ENCODE measurements at places on chromosomes 11 and 22. TPM values are rescaled to one million over a fixed set of nuclear protein-coding genes. Genes with fewer than 3 reads are reported as not detected.
A peak's percentile ranks its signal among the peaks of the same experiment; 100 is the strongest.

GRCh38 chr22:19889951-19890350 lies 35.3 kb upstream of the GNB1L start:
- H3K36me3 ChIP-seq, result no peaks in the 10 kb centered on the region
- H3K27ac ChIP-seq, result no peak overlapping the region

- no peak overlapping the region for H3K27ac ChIP-seq
- no peaks in the 10 kb centered on the region for H3K4me1 ChIP-seq
- H3K27me3 ChIP-seq, result no peaks in the 10 kb centered on the region
- no peak for DNase-seq
- no peak overlapping the region for H3K4me3 ChIP-seq
- H3K36me3 ChIP-seq, result no peaks in the 10 kb centered on the region
Measured at GRCh38 chr11:128589998-128590397, 2.6 kb upstream of the ETS1 start.

The CARD10 gene
- total RNA-seq, result 19.5 TPM

DNA sequence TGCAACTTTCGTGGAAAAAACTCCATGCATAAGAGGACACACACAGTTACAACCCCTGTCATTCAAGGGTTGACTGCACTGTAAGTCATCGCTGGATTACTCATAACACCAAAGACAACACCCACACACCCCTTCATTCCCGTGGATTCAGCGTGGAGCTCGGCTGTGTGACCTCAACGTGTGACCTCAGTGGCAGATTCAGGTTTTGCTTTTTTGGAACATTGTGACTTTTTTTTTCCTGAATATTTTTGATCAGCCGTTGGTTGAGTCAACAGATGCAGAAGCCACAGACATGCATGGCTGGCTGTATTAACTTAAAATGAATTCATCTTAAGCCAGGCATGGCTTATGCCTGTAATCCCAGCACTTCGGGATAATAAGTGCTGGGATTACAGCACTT lies 19.7 kb upstream of the MUC5AC start:
- H3K4me3 ChIP-seq, result no peak overlapping the region
- no peaks in the 10 kb centered on the region for H3K36me3 ChIP-seq
- DNase-seq, result no peak
- H3K27me3 ChIP-seq, result no peaks in the 10 kb centered on the region

DNA sequence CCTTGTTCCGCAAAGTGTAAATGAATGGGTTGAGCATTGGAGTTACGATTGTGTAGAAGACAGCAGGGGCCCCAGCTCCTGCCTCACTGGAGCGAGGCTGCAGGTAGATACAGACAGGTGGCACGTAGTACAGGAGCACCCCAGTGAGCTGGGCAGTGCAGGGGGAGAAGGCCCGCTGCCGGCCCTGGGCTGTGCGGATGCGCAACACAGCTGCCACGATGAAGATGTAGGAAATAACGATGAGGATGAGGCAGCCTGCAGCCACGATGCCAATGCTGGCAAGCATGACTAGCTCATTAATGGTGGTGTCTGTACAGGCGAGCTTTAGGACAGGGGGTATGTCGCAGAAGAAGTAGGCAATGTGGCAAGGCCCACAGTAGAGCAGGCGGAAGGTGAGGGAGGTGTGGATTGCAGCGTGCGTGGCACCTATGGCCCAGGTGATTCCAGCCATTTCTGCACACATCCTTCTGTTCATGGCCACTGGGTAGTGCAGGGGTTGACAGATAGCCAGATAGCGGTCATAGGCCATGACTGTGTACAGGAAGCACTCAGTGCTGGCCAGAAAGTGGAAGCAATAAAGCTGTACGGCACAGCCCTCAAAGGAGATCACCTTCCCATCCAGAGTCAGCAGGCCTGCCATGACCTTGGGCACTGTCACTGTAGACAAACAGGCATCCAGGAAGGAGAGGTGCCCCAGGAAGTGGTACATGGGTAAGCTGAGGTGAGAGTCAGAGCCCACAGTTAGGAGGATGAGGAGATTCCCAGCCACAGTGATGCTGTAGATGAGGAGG lies 616 bp downstream of the OR10S1 start:
- H3K4me3 ChIP-seq, result no peak overlapping the region
- H3K4me1 ChIP-seq, result no peaks in the 10 kb centered on the region
- no peaks in the 10 kb centered on the region for H3K27me3 ChIP-seq
- no peak for DNase-seq
- no peak overlapping the region for H3K27ac ChIP-seq
- H3K36me3 ChIP-seq, result no peaks in the 10 kb centered on the region

DNA sequence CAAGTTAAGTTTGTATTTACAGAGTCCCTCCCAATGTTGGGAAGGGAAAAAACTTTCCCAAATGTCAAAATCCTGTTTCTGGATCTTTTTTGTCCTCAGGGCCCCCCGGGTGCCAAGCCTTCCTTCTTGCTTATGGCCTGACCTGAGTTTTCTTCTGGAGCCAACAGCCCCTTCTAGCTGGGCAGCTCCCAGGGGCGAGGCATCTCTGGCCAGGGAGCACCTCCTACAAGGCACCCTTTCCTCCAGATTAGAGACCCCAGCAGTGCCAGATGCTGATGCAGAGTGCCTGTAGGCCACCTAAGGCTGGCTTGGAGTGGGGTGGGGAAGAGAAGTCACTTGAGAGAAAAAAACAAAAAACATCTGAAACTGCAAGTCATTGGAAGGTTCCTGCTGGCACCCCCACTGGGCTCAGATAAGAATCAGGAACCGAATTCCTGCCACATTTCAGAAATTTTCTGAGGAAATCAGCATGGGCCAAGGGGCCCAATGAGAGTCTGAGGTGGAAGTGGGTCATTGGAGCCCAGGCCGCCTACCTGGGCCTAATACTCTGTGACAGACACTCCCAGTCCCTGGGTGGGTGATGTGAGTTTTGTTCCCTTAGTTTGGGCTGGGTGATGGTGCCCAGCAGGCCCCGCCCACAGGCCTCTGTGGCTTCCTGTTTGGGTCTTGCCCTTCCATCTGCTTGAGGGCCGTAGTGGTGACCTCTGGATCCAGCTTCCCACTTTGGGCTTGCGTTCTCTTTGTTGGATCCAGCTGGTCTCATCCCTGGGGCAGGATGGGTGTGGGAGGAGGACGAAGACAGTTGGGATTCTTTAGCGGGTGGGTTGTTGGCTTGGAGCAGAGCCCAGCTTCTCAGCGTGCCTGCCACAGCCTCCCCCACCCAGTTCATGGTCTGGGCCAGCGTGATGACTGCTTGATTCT lies 40.6 kb downstream of the PARVA start:
- peak overlapping the region; percentile 87 for H3K27ac ChIP-seq
- no peaks in the 10 kb centered on the region for H3K36me3 ChIP-seq
- H3K27me3 ChIP-seq, result no peaks in the 10 kb centered on the region
- H3K4me1 ChIP-seq, result peaks cover 40% of the 10 kb centered on the region
- DNase-seq, result no peak

DNA sequence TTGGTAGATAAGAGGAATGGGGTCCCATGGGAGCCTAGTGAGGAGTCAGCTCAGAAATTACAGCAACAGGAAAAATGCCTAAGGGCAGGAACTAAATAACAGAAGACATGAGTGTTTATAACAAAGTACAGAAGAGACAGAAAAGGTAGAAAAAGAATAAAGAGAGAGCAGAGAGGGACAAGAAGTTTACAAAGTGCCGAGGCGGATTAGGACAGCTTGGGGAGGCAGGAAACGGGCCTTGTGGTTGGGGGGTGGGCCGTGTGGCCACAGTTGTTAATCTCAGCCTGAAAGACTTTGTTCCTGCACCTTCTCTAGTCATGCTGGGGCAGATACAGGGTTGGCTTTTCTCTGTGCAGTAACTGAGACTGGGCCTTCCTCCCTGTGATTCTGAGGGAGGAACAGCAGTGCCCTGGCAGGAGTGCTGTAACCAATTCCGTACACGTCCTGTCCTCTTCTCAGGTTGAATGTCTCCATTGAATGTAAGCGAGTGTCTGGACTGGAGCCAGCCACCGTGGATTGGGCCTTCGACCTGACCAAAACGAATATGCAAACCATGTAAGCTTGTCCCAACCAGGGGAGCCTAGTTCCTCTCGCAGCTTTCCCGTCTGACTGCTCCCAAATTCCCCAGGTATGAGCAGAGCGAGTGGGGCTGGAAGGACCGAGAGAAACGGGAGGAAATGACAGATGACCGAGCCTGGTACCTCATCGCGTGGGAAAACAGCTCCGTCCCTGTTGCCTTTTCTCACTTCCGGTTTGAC lies 13.2 kb downstream of the NAA40 start:
- no peaks in the 10 kb centered on the region for H3K4me1 ChIP-seq
- peaks cover 79% of the 10 kb centered on the region for H3K36me3 ChIP-seq
- no peaks in the 10 kb centered on the region for H3K27me3 ChIP-seq
- DNase-seq, result no peak
- H3K4me3 ChIP-seq, result no peak overlapping the region
- peak overlapping the region; percentile 86 for H3K27ac ChIP-seq

- no peaks in the 10 kb centered on the region for H3K36me3 ChIP-seq
- no peaks in the 10 kb centered on the region for H3K27me3 ChIP-seq
- peak overlapping the region; percentile 56 for H3K27ac ChIP-seq
- DNase-seq, result no peak
- peaks cover 52% of the 10 kb centered on the region for H3K4me1 ChIP-seq
Measured at GRCh38 chr22:32617903-32618302, 143.3 kb downstream of the FBXO7 start.

The PKDREJ gene
- total RNA-seq, result 0.19 TPM

The P4HA3 gene
- total RNA-seq, result not detected

GRCh38 chr11:36695111-36695510 lies 97.1 kb upstream of the RAG2 start:
- DNase-seq, result no peak
- no peaks in the 10 kb centered on the region for H3K36me3 ChIP-seq
- no peaks in the 10 kb centered on the region for H3K4me1 ChIP-seq
- H3K27me3 ChIP-seq, result no peaks in the 10 kb centered on the region

- no peaks in the 10 kb centered on the region for H3K27me3 ChIP-seq
- DNase-seq, result no peak
- no peaks in the 10 kb centered on the region for H3K4me1 ChIP-seq
- H3K27ac ChIP-seq, result no peak overlapping the region
- no peak overlapping the region for H3K4me3 ChIP-seq
- H3K36me3 ChIP-seq, result no peaks in the 10 kb centered on the region
Measured at GRCh38 chr11:40337118-40337517, 1122.3 kb downstream of the LRRC4C start.

DNA sequence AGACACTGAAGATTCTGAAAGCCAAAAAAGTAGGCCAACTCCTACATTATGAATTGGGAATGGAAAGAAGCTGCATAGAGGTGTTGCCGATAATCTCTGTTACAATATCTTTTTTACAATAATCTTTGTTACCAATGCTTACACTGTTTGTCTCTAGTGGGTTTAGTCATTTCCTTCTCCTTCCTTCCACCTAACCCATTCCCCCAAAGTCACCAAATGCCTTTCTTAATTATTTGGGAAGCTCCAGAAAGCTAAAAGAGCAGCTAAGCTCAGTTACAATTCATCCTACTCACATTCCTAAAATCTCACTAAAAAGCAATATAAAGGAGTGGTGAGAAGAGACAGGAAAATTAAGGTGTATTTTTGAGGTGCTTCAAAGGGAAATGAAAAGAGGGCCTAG lies 313.7 kb downstream of the SWAP70 start:
- no peak overlapping the region for H3K27ac ChIP-seq
- no peaks in the 10 kb centered on the region for H3K36me3 ChIP-seq
- H3K27me3 ChIP-seq, result no peaks in the 10 kb centered on the region
- no peak overlapping the region for H3K4me3 ChIP-seq
- no peaks in the 10 kb centered on the region for H3K4me1 ChIP-seq

The FOSL1 gene
- total RNA-seq, result 72.7 TPM
